ENCODE measurements at places on chromosomes 11 and 22.

DNA sequence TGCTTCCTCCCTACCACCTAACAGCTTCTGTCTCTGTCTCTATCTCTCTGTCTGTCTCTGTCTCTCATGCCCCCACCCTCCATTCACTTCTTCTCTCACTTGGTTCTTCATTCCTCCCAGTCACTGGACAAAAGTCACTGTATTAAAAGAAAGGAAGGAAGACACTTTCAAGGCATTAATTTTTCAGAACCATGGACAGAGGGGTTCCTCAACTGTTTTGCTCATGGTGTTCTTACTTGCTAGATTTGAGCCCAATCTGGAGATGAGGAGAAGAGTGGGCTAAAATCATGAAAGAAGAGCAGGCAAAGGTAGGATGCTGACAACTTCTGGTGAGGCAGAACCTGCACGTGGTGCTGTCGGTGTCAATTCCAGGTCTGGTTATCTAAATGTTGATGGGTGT, 116.7 kb upstream of the LARGE1 start:
- no peak for DNase-seq

- DNase-seq, result no peak
These were observed 158.3 kb downstream of the CRYBB2 start for GRCh38 chr22:25377699-25378098.

- no peak for DNase-seq
These were observed 87.5 kb downstream of the DDX10 start for GRCh38 chr11:108752297-108752751.

GRCh38 chr22:45518580-45518991, 15.9 kb downstream of the FBLN1 start:
- DNase-seq, result no peak

DNA sequence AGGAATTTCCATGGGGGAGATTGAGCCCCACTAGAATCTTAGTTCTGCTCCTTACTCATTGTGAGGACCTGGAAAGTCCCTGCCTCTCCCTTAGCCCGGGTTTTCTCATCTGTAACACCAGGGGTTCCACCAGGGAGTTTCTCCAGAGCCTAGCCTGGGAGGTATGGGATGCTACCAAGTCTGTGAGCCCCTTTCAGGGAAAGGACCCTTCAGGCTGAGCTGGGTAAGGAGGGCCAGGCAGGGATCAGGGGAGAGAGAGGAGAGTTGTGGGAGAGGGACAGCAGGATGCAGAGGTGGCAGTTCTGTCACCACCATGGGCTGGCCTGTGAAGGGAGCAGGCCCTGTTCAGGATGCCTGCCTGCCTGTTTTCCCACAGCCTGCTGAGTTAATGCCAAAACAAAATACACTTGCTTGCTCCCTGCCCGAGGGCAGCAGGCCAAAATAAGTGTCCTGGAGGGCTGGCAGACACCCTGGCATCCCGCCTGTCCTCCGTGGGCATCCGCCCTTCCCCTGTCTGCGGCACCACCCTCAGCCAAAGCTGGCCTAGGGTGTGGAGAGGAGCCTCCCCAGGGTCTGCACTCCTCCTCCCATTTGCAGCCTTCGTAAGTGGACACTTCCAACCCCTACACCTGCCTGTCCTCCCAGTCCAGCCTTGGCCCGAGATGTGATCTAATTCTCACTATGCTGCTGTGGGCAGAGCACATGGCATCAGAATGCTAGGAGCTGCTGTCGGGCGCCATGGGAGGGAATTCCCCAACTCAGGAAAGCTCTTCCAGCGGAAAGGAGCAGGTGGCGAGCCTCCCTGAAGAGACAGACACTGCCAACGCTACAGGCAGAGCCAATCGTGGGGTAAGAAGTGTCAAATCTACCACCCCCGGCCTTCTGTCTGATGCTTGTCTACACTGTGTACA, 5.9 kb upstream of the FCHSD2 start:
- no peak for DNase-seq

DNA sequence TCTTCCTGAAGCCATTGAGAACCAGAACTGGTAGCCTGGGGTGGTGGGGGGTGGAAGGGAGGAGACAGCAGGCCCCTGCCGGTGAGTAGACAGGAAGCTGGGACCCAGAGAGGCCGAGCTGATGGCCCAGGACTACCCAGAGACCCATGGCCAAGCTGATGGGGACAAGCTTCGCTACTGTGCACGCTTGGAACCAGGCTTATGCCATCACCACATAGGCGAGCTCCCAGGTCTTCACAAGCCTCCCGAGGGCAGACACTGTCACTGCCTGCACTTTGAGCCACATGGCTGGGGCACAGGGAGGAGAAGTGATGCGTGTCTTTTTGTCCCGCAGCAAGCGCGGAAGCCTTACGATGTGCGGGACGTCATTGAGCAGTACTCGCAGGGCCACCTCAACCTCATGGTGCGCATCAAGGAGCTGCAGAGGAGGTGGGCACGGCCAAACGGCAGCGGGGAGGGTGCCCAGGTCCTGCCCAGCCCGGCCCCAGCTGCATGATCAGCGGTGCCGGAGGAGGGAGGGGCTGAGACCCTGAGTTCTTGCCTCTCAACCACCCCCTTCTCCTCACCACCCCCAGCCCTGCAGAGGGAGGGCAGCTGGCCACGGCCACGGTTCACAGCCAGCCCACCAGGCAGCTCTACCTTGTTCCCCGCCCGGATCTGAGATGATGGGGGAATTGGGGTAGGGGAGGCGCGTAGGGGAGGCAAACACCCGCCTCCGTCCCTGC, 76.0 kb upstream of the KCNQ1OT1 start:
- DNase-seq, result no peak

GRCh38 chr22:24282401-24282800, 11.8 kb downstream of the SPECC1L start:
- no peak for DNase-seq

DNA sequence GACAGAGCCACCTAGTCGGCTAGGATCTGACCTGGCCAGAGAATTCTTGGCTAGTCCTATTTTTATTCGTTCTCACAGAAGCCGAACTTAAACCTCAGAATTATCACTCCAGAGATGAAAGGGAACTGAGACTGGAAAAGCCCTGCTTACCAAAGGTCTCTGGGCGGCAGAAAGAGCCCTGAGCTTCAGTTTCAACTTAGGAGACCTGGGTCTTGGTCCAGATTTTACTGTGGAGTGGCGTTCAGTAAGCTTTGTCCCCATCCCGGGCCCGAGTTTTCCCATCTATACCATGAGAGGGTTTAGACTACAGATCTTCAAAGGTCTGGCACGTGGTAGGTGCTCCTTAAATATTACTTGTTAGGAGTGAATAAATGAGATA, 516 bp downstream of the NEU3 start:
- no peak for DNase-seq

DNA sequence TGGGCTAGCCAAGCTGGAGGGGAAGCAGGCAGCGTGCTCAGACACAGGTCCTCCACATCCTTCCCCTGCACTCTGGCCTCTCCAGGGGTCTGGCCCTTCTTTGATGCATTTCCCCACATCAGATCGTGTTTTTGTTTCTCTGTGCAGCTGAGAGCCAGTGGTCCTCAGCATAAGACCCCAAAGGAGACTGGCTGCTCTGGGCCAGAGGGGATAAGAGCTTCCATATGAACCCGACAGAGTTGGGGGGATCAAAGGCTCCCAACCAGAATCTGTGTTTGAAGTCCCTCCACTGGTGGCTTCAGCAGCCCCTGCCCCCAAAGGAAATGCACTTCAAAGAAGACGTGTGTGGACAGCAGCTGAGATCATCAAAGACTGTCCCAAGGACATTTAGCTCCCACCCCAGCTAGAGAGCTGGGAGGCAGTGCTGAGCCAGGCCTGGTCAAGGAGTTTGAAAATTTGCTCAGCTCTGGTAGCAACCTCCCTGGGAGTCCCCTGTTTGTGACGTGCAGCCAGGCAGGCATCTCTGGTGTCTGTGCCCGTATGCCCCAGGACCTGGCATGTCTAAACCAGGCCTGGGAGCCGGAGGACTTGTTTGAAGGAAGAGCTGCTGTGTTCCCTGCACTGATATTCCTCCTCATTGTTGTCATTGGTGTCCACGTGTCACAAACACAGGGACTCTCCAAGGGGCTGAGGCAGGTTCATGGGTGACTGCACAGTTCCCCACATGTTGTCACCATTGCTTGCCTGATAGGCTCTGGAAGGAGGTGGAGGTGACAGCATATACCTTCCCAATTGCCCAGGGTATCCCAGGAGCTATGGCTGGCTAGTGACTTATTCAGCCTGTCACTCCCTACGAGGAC, 99.0 kb downstream of the AMOTL1 start:
- no peak for DNase-seq

DNA sequence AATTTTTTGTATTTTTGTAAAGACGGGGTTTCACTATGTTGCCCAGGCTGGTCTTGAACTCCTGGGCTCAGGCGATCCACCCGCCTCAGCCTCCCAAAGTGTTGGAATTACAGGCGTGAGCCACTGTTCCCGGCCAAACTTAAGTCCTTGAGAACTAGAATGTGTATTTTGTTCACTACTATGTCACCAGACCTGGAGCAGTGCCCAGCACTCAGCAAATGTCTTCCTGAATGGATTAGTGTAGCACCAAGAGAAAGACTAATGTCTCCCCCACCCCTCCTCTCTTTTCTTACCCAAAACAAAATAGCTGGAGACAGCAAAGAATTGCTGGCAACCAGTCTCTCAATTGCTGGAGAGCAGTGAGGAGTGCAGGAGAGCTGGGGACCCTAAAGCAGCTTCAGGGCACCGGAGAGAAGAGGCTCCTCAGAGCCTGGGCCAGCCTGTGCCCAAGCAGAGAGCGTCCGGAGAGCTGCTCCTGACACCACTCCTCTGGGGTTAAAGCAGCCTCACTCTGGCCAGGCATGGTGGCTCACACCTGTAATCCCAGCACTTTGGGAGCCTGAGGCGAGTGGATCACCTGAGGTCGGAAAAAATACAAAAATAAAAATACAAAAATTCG, 14.9 kb downstream of the SLC25A18 start:
- DNase-seq, result peak; percentile 37

GRCh38 chr11:117189191-117189940, 9.8 kb upstream of the TAGLN start:
- DNase-seq, result no peak

- DNase-seq, result no peak
These were observed 353.2 kb downstream of the ETS1 start for GRCh38 chr11:128234143-128234542.

- DNase-seq, result no peak
These were observed 185.3 kb downstream of the C11orf91 start for GRCh38 chr11:33515347-33515746.

GRCh38 chr11:2750101-2750681, 50.4 kb upstream of the KCNQ1OT1 start:
- DNase-seq, result no peak

GRCh38 chr11:75626889-75627529, 41.8 kb downstream of the MAP6 start:
- DNase-seq, result no peak

- DNase-seq, result no peak
These were observed 1158.1 kb upstream of the TENM4 start for GRCh38 chr11:80598905-80599304.

GRCh38 chr11:45658292-45658991, 7.0 kb downstream of the CHST1 start:
- DNase-seq, result peak; percentile 76

GRCh38 chr11:2209900-2210321, 38.3 kb upstream of the TH start:
- no peak for DNase-seq

DNA sequence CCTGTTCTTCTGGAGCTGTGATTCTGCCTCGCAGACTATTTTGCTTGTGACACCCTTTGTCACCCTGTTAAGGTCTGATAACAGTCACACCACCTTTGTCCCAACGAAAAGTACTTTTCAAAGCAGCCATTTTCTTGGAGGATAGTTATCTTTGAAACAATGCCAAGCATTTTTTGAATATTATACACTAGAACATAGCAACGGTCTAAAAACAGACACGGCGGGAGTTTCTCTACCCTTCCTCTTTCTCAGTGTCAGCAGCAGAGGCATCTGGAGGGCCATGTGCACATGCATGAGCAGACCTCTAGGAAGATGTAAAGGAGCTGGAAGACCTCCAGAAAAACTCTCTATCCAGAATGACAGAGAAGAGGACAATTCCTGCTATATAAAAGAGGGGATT, 86.5 kb downstream of the TRPC6 start:
- no peak for DNase-seq

GRCh38 chr11:40314327-40314726, 1145.1 kb downstream of the LRRC4C start:
- peak; percentile 21 for DNase-seq

GRCh38 chr22:35866651-35867050, 149.0 kb downstream of the APOL5 start:
- no peak for DNase-seq

GRCh38 chr22:31987218-31987617, 42.9 kb downstream of the YWHAH start:
- DNase-seq, result no peak

GRCh38 chr11:35134403-35135148, 4.4 kb upstream of the CD44 start:
- DNase-seq, result no peak

GRCh38 chr11:74154620-74155281, 16.1 kb downstream of the C2CD3 start:
- peak; percentile 67 for DNase-seq

DNA sequence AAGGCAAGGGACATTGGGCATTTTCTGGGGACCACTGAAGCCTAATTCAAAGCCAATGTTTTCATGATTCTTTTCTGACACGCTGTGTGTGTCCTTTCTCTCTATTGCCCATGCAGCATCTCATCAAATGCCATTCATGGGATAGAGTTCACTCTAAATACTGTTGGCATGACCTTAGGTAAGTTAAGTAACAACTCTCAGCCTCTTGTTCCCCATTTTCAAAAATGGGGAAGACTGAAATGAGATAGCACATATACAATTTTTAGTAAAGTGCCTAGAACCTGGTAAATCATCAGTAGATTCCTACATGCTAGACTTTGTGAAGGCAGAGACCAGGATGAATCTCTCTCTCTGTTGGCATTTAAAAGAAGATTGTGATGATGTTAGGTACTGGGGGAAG, 12.7 kb upstream of the OR52K2 start:
- DNase-seq, result no peak

- DNase-seq, result no peak
These were observed 1239.4 kb downstream of the BRD1 start for GRCh38 chr22:48588151-48588877.

- peak; percentile 14 for DNase-seq
These were observed 121.5 kb downstream of the CCDC34 start for GRCh38 chr11:27241311-27242122.

GRCh38 chr11:11640152-11640551, 18.3 kb upstream of the GALNT18 start:
- no peak for DNase-seq

GRCh38 chr11:128530118-128531074, 57.0 kb downstream of the ETS1 start:
- DNase-seq, result peak; percentile 92

- DNase-seq, result no peak
These were observed 423.7 kb upstream of the ANO5 start for GRCh38 chr11:21769188-21769587.

DNA sequence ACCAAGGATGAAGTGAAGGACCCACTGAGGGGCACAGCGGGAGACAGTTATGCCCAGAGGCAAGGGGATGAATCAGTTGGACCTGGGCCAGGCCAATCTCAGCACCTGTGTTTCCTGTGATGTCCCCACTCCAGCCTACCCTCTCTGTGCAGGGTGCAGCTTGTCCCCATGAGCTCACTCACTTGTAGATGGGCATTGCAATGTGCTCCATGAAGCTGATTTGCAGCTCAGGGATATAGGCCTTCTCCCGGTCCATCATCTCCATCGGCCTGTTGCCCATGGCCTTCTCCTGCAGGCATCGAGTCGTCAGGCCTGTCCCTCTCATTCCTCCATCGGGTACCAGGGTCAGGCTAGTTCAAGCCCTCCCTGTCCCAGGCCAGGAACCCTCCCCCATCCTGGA, 96.2 kb downstream of the PDE2A start:
- no peak for DNase-seq

GRCh38 chr22:28369854-28370253, 309.8 kb downstream of the TTC28 start:
- no peak for DNase-seq

- no peak for DNase-seq
These were observed 19.0 kb upstream of the PTPRJ start for GRCh38 chr11:47961383-47961782.
